ENCODE measurements at places on chromosomes 6 and 20.

DNA sequence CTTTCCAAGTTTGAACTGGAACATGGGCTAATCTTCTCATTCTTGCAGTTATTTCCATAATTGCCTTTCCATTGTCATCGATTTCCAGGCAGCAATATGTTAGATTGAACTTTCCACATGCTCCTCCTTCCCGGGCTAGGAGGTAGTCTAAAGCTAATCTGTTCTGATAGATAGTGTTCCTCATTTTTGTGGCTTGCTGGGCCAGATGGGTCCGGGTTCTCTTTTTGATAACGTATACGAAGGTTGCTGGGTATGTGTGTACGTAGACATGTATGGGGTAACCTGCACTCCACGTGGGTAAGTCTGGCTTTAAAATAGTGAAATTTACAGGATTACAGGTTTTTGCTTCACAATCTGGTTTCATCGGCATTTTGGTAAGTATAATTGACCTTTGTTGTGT, 14.0 kb upstream of the GMPR start:
- no peak for DNase-seq

GRCh38 chr20:54633374-54634355, 158.3 kb downstream of the DOK5 start:
- DNase-seq, result no peak

- DNase-seq, result no peak
These were observed 373.4 kb upstream of the AGPAT4 start for GRCh38 chr6:161647234-161647633.

- DNase-seq, result no peak
These were observed 19.3 kb downstream of the CITED2 start for GRCh38 chr6:139355172-139355571.

DNA sequence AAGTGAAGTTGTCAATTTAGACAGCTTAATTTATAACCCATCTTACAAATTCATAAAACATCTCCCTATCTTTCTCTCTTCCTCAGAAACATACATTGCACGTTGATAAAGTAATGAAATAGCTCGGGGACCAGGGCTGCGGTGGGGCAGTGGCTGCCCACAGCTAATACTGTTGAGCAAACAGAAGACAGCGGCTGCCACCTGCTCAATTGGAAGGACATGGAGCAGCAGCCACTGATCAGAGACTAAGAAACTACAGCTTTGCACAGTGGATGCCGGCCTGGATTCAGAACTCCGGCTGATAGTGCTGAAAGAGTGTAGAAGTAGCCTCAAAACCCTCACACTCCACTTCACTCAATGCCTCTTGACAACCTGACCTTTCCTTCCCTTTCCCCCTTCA, 157.9 kb upstream of the PDE10A start:
- no peak for DNase-seq

- DNase-seq, result no peak
These were observed 177.8 kb downstream of the LY86 start for GRCh38 chr6:6766230-6766905.

DNA sequence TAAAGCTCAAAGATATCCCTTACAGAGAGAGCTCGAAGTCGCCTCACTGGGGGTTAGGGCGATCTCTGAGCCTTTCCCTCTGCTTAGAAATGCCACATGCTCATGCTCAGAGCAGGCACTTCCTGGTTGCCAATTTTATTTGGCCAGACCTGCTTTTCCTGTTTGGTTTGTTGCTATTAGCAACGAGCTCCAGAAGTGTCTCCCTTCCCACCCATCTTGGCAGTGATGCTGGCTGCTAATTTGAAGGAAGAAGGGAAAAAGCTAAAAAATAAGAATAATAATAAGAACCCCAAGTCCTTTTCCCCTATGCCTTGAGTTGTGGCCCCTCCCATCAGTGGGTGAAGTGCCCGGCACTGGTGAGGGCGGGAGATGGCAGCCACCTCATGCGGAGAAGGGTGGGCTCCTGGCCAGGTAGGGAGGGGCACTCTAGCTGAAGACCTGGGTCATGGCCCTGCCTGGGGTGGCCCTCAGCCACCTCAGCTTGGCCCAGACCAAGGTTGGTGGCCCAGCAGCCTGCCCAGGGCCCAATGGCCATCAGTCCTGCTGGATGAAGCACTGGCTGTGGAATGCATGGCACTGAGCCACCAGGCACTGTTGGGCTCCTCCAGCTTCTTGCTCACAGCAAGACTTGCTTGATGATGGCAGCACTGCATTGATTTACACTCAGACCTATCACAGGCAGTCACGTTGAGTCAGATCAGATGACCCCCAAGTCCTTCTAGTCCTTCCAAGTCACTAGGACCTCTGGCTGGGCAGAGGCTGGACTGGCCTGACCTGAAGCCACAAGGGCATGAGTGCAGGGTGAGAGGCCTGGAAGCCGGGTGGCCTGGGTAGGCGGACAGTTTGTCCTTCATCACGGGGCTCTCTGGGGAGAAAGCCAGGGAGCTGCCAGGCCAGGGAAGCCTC, 79.0 kb downstream of the SYNJ2 start:
- no peak for DNase-seq

DNA sequence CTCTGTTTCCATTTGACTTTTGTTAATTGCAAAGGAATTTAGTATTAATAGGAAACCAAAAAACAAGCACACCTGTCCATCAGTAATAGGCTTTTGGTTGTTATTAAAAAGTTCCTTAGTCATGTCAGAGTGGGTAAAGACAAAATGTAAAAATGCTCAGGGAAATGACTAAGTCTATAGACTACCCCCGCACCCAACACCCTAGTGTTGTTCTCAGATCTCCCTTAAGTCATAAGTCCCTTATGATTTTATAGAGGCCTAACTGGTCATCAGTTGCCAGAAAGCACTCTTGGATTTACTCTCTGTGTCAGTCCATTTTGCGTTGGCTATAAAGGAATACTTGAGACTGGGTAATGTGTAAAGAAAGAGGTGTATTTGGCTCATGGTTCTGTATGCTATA, 52.8 kb downstream of the MAP3K4 start:
- no peak for DNase-seq

- no peak for DNase-seq
These were observed 18.3 kb downstream of the VAPB start for GRCh38 chr20:58407201-58407873.

GRCh38 chr6:24959319-24959718, 23.6 kb upstream of the RIPOR2 start:
- DNase-seq, result no peak

DNA sequence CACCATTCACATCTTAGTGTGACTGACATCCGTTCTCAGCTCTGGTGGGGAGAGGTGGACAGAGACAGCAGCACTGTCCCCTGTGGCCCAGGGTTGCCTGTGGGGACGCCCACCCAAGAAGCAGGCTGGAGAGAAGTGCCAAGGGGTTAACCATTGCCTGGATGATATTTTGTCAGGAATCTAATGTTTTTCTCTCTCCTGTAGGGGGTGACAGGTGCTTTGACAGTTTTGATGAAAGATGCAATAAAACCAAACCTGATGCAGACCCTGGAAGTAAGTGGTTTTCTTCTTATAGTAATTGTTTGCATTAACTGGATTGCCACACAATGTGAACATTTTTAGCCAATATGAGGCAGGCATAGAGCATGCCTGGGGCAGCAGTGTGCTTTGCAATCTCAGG, 99.3 kb downstream of the MTHFD1L start:
- DNase-seq, result no peak

DNA sequence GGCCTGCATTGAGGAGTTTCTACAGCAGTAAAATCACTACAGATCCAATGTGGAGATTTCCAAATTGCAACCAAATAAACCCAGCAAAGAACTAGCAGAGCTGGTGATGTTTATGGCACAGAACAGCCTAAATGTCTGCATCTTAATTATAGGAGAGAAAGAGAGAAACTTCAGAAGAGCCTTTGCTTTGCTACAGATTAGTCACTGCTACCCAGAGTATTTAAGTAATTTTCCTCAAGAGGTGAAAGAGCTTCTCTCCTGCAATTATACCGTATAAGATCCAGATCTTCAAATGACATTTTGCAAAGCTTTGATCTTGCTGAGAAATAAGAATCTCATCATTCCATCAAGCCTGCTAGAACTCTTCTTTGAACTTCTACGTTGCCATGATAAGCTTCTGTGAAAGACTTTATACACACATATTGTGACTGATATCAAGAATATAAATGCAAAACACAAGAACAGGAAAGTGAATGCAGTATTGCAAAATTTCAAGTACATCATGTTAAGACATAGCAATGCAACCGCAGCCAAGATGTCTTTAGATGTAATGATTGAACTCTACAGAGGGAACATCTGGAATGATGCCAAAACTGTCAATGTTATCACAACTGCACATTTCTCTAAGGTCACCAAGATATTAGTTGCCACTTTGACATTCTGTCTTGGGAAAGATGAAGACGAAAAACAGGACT, 48.0 kb downstream of the MKKS start:
- no peak for DNase-seq

DNA sequence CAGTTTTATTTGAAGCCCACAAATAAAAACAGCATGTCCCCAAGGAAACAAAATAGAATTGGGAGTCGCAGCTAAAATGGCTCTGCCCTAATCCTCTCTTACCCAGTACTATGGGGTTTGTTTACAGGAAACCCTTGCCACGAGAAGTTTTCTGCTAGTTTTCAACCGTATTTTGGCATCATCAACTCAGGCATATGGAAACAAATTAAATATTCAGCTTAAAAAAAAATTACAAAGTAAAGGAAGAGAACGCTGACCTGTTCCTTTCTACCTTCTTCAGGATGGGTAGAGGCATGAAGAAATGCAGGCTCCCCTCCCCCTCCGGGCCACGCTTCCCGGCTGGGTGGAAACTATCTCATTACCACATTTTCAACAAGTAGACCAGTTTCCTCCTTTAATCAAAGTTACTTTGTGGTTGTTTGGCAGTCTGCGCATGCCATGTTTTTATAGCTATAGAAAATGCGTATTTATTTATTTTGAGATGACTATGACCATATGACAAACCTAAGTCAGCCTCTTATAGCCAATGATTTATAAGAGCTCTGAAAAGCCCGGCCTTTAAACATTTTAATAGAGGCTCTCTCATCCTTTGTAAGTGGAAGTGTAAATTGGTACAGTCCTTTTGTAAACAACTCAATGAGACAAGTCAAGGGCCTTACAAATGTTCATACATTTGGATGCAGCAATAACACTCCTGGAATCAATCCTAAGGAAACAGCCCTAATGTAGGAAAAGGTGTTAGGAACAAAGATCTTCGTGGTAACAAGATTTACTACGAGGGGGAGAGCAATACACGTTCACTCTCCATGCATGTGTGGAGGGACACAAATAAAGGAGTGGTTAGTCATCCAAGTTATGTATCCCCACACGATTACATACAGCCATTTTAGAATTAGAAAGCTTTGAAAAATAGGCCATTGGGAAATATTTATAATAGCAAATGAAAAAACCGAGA, 16.1 kb upstream of the ZNF217 start:
- peak; percentile 55 for DNase-seq

- no peak for DNase-seq
These were observed 87.8 kb downstream of the SLC16A10 start for GRCh38 chr6:111175109-111175508.

GRCh38 chr6:97068211-97068610, 143.7 kb downstream of the KLHL32 start:
- no peak for DNase-seq

GRCh38 chr6:33616913-33617312, 4.2 kb upstream of the ITPR3 start:
- no peak for DNase-seq

DNA sequence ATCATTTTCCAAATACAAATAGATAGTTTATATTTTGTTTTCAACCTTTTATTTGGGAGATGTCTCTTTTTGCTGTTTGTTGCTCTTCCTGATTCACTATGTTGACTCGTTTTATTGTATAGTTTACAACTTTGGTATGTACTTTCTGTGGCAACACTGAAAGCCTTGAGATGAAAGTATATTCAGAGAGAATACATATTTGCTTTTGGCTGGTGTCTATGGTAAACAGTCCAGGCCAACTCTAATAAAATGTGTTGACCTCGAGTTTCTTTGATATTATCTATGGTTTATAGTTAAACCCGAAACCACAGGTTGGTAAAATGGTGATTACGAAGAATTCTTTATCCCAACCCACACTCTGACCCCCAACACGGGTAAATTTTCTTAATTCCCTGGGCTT, 919.6 kb upstream of the MAP3K7 start:
- no peak for DNase-seq

- no peak for DNase-seq
These were observed 157.7 kb upstream of the AKAP12 start for GRCh38 chr6:151082079-151082478.

DNA sequence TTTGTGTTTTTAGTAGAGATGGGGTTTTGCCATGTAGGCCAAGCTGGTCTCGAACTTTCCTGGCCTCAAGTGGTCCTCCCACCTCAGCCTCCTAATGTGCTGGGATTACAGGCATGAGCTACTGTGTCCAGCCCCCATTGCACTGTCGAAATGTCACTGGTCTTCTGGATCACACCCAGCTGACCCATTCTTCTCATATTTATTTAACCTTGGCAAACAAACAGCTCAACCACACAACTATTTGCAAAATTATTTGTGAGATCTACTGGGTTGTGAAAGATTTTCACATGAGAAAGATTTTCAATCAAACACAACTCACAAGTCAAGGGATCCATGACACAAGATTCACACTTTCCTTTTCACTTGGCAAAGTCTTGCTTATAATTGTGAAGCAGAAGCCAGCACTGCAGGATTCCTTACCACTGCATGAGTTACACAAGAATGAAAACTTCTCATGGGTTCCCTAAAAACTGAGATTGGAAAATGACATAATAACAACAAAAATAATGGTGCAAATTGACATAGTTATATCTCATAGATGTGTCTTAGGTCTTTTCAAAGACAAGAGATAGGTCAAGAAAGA, 2.0 kb upstream of the CST9L start:
- no peak for DNase-seq

DNA sequence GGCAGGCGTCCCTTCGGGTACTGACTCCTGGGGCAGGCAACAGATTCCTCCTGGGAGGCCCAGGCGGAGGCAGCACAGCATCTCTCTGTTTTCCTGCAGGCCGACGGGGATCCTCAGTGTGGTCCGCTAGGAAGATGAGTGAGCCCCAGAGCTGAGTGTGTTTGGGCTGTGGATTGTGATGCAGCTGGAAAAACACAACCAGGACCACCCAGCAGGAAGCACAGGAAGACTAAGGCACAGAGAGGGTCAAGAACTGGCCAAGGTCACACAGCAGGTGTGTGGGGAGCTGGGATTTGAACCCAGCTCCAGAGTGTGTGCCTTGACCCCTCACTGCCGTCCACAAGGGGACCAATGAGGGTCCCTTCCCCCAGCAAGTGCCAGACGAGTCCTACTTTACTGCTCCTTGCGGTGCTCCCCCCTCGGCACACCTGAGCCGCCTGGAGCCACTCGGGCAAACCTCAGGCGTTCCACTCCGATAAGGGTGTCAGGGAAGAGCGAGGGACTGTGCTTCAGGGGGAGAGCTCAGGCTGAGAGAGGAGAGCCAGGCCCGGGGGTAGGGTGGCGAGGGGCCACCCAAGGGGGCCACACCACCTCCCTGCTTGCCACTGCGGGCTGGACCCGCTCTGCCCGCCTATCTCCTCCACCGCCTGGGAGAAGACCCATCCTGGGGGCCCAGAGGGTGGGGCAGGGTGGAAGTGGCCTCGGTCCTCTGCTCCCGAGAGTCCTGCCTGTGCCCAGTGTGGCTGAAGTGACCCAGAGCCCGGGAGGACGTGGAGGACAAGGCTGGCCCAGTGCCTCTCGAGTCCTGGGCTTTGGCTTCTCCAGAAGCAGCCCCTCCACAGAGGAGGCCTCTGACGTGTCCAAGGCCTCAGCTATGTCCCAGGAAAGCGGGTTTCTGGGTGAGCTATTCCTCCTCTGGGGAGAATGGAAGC, 63.3 kb downstream of the YTHDF1 start:
- DNase-seq, result no peak

Measured in stimulated activated CD8-positive, alpha-beta memory T cell treated with anti-CD3 and anti-CD28 coated beads, Interleukin-15, amount 100 ng/mL, for 48 hours (primary cell).